ENCODE measurements at places on chromosomes 12 and 14.

- no peak for DNase-seq
These were observed 258.8 kb upstream of the GARIN6 start for GRCh38 chr12:99388671-99389195.

DNA sequence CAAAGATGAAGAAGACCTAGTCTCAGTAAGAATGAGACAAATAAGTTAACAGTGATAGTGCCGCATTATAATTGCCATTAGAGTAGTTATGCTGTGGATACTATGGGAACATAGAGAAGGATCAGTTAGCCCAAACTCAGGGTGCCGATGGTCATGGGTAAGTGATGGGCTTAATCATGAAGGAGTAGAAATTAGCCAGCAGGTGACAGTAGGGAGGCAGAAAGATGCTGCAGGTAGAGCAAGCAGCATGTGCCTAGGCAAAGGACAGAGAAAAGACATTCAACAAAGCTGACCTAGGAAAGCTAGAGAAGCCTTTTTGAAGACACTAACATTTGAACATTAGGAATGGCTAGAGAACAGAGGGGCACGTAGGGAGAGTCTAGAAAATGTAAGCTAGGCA is 30.6 kb upstream of the PTPRQ start:
- no peak for DNase-seq

DNA sequence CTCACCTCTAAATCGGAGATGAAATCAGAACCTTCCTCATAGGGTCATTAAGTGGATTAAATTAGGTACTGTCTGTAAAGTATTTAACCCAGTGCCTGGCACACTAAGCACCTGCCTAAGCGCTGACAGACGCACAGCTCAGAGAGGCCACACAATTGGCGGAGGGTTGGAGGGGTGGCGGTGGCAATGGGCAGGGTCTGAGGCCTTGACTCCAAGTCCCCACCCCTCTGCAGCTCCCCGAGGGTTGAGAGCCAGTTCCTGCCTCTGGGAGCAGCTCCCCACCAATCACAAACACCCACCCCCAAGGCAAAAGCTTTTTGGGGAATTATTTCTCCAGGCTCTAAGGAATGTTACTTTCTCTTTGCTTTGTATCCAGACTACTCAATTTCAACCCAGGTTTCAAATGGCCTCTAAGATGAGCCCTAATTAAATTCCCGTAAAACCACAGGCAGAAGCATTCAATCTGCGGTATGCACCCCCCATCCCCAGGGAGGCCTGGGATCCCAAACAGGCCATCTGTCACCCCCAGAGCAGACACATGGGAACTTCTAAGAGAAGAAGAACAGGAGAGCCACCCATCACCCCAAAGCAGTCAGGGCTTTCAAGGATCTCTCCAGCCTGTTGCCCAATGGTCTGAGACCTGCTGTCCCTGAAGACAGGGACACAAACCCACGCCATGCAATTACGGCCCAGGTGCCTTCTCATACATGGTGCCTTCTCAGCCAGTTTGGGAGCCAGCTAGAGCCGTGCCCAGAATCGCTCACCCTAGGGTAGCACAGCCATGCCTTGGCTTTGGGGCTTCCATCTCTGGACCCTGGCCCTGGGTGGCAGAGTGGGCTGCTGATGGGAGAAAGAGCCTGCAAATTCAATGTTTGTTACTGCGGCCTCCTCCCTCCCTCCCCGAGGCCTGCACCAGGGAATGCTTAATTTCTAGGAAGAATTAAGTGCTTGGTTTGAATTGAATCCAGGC is 66.1 kb downstream of the CHGA start:
- no peak for DNase-seq

DNA sequence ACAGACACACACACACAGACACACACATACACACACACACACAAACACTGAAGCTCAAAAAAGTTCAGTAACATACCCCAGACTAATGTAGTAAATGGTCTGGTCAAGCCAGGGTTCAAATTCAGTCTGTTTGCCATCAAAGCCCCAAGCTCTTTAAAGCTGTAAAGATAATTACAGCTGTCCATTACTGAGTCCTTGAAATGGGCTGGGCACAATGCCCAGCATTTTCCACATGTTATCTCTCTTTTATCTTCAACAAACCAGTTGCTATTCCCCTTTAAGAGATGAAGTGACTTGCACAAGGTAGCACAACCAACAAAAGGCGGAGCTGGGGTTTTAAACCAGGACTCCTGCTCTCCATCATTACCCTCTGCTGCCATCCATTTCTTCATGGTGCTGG is 7.6 kb upstream of the UNC119B start:
- DNase-seq: no peak

GRCh38 chr14:66413901-66414300 is 72.3 kb upstream of the CCDC196 start:
- no peak for DNase-seq

- no peak for DNase-seq
These were observed 477.9 kb downstream of the MED13L start for GRCh38 chr12:115799610-115800009.

DNA sequence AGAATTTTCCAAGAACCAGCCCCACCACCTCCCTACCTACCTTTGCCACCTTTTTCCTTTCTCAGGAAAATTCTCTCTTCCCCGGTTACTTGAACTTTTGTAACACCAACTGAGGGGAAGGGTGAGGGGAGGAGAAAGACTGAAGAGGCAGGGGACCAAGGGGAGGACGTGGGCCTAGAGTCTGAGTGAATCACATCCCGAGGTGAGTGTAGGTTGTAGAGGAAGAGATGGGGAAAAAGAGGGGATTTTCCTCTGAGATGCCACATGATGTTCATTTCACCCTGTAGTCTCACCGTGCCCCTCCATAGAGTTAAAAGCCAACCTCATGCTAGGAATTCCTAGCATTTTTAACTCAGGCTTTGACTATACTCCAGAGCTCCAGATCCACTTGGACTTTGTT is 311.8 kb downstream of the RPAP3 start:
- DNase-seq: no peak

DNA sequence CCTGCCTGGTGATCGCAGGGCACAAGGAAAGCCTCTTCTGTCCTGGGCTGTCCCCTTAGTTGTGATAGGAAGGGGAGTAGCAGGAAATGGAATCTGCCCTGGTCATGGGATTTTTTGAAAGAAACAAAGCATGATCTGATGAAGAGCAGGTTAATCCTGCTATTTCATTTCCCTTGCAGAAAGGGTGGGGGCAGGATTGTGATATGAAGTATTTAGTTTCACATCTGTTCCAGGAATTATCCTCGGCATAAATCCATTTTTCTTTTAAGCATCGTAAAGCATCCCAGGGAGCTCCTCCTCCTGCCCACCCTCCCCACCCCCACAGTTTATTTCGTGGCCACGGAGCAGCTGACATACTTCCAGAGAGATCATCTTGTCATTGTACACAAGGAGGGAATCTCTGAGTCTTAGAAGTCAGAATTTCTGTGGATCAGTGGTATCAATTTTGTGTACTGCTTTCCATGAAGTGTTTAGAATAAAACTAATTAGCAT is 53.1 kb downstream of the TGFB3 start:
- DNase-seq: no peak

- no peak for DNase-seq
These were observed 155.5 kb upstream of the CCND2 start for GRCh38 chr12:4118017-4118510.

GRCh38 chr14:59086241-59086882 is 102.1 kb upstream of the DAAM1 start:
- no peak for DNase-seq

DNA sequence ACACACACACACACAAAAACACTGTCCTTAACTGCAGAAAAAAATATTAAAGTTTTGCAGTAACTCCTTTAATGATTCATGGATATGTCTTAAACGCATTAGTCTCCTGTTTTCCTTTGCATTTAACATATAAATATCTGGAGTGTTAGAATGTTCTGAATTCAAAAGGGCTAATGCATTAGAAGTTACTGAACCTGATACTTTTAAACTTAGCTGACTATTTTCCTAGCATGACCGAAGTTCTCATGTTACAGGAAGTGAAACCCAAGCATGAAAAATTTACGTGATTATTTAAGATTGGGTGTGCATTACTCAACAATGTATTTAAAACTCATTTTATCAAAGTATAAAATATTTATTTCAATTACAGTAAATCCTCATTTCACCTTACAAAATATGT is 791.2 kb downstream of the FLRT2 start:
- no peak for DNase-seq

GRCh38 chr12:6234906-6235305 is 34.7 kb downstream of the CD9 start:
- no peak for DNase-seq

GRCh38 chr14:57659052-57659451 is 165.4 kb upstream of the CCDC198 start:
- no peak for DNase-seq

- DNase-seq: no peak
These were observed 61.7 kb downstream of the LRFN5 start for GRCh38 chr14:41668356-41668755.

GRCh38 chr12:24948420-24948756 is 513 bp downstream of the BCAT1 start:
- DNase-seq: no peak

GRCh38 chr12:130083734-130084133 is 78.5 kb upstream of the FZD10 start:
- no peak for DNase-seq

DNA sequence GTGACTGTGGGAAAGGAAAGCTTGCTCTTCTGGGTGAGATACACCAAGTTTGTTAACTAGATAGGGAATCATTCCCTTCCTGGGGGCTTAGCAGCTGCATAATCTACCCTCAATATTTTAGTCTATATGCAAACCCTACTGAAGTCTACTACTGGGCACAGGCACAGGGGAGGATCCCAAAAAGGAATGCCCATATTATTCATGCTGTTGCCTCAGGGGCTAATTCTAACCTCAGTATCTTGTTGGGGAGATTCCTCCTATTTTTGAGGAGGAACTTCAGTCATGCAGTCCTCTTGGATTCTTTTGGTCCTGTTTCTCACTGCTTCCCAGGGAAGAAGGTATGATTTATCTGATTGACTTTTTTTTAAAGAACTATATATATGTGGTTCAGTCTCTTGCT is 58.9 kb upstream of the ANKS1B start:
- DNase-seq: no peak

DNA sequence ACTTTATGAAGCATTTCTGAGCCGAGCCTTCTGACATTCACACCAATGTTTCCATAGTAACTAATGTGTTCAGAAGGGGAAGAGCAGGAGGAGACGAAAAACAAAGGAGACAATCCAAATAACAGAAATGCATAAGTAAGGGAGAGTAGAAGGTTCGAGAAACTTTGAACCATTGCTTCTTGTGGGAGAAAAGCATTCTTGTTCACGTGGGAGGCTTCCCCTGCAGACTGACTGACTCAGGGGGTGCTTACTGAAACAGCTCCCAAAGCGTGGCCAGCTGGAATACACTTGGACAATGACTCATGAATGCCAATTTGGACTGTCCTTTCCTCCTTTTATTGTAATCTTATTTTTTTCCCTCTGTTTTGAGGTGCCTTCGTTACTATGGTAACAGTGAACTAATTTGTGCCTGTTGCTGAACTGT is 73.9 kb downstream of the NEDD1 start:
- DNase-seq: no peak

GRCh38 chr12:12954878-12955625 is 3.1 kb upstream of the GPRC5D start:
- DNase-seq: no peak

GRCh38 chr12:96198965-96199364 is 4.8 kb downstream of the ELK3 start:
- DNase-seq: no peak

- no peak for DNase-seq
These were observed 1299.9 kb downstream of the FSCB start for GRCh38 chr14:43207189-43207588.

DNA sequence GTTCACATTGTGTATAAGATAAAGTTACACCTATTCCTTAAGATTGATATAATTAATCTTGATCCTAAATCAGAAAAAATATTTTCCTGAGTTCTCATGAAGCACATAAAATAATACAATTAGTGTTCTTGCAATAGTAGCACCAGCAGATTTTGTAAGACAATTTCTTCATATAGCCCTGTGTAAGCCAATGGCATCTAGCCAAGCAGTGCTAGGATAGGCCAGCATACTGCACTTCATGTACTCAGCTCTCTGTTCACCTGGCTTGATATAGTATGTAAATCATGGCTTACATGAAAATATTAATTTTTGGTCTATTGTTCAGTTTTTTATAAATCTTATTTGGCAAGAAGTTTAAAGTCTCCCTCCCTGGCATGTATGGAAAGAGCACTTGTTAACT is 1.9 kb downstream of the KLRF2 start:
- DNase-seq: no peak
